ENCODE measurements at places on chromosomes 11 and 22.

DNA sequence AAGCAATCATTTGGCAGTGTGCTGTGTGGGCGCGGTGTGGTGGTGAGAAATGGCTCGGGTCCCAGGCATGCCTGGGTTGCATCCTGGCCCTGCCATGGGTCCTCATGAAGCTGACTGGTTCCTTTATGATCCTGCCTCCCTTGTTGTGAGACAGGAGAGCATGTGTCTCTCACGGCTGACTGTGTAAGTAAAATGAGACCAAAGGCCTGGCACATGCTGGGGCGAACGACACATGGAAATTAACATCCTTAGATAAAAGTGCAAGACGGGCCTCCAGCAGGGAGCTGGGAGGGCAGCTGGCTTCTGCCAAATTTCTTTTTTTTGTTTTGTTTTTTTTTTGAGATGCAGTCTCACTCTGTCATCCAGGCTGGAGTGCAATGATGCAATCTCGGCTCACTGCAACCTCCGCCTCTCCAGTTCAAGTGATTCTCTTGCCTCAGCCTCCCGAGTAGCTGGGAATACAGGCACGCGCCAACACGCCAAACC, 9.4 kb upstream of the FBLN1 start:
- DNase-seq: no peak

- DNase-seq: no peak
Measured at GRCh38 chr11:21572210-21572609, 620.7 kb upstream of the ANO5 start.

GRCh38 chr11:69918938-69919650, 99.9 kb upstream of the FGF3 start:
- peak; percentile 84 for DNase-seq

DNA sequence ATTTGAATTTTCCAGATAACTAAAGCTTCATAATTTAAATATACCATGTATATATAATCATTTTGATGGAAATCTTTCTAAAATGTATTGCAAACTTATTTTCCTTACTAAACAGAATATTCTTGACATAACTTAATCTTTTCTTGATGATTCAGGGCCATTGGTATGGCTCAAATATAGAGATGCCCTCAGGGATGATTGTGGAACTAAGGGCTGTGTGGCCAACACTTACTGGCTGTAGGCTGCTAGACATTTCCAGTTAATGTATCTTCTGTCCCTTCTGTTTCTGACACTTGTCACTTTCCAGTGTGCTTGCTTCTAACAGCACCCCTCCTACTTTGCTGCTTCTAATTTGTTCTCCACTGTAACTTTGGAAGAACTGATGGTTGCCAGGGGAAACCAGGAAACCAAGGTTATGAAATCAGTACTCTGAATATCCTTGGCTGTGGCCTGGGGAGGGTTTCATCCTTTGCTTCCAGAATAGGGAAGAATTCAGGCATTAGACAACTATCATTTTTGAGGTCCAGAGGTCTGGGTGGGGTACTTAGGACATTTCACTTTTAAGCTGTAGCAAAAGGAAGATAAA, 697.2 kb downstream of the ETS1 start:
- no peak for DNase-seq

GRCh38 chr11:17250561-17251350, 25.8 kb upstream of the NUCB2 start:
- DNase-seq: no peak

DNA sequence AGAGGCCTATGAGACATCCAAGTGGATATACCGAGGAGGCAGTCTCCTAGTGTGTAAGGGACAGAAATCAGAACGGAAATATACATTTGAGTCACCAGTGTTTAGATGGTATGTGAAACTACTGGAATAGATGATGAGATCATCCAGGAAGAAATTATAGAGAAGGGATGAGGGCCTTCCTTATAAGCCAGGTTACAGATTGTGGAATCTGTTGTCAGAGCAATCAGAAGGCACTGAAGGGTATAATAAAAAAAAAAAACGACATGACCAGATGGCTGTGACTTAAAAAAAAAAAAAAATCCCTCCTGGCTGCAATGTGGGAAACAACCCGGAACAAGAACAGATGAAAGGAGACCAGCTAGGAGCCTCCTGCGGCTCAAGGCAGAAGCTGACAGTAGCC, 2.7 kb downstream of the MAJIN start:
- DNase-seq: no peak

- peak; percentile 63 for DNase-seq
Measured at GRCh38 chr11:48055292-48056132, 75.2 kb downstream of the PTPRJ start.

DNA sequence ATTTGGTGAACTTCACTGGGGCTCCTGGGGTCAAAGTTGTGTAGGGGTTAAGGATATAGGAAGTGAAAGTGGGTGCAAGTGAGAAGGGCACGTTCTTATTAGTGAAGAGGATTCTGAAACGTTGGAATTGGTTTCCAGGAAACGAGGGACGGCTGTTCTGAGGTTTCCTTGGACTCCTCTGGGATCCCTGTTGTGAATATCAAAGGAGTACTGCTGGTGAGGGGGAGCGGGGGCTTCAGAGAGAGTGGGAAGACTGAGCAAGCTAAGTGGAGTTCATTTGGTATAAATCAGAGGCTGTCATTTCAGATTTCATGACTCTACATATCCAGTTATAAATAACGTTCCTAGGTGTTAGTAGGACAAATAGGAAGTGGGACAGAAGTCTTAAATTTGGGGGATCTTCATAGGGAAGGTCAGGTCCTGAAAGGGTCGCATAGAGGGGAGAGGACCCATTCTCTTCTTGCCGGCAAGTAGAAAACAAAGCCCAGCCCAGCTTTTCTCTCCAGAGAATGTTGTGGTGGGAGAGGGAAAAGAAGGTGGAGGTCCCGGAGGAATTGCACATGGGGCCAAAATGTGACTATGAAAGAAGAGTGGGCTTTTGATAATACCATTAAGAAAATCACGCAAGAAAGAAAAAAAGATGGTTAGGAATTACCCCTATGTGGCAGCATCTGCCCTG, 1.1 kb upstream of the NELL1 start:
- DNase-seq: no peak

DNA sequence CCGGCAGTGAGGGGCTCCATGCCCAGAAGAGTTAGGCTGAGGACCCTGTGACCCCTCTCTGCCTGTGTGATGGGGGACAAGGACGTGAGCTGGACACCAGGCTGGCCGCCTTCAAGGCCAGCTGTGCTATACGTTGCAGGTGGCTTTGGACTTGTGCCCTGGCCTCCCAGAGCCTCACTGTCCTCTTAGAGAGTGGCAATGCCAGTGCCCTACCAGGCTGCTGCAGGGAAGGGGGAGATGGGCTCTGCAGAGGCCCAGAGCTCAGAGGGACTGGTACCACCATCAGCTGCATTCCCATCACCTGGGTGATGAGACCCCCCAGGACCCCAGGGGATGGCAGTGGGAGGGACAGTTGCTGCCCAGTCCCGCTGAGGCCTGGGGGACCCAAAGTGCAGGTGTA, 90.4 kb upstream of the SHISAL1 start:
- no peak for DNase-seq

- DNase-seq: no peak
Measured at GRCh38 chr11:27444801-27445215, 27.8 kb downstream of the LGR4 start.

DNA sequence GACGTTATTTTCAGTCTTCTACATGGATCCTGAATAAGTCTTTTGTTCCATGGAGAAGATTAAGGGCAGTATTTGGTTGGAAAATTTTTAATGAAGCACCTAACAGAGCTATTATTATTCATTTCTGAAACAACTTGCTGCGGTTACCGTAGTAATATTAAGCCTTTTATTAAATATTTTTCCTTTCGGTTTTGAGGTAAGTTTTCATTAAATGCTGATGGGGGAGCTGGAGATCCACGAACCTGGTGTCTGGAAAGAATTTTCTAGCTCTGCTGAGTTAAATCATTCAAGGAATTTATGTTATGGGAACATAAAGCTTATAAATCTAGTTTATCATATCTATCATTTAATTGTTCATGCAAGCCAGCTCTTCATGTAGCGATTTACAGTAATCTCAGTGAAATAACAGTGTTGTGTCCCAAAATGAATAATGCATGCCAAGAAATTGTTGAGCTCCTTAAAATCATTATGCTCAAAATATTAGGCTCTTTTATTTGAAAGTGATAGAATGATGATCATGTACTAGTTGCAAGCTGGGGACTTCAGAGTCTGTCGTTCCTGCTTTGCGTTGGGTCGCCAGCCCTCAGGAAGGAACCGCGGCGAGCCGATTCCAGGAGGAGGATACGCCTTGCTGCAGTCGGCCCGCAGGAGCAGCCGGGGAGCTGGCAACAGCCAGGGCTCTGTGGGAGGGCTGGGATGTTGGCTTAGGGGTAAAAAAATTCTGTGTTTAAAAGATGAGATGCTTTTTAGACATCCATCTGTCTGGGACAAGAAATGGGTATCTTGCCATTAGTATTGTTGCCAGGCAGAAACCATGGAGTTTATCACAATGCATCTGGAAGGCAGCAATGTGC, 83.1 kb downstream of the TBC1D22A start:
- no peak for DNase-seq

DNA sequence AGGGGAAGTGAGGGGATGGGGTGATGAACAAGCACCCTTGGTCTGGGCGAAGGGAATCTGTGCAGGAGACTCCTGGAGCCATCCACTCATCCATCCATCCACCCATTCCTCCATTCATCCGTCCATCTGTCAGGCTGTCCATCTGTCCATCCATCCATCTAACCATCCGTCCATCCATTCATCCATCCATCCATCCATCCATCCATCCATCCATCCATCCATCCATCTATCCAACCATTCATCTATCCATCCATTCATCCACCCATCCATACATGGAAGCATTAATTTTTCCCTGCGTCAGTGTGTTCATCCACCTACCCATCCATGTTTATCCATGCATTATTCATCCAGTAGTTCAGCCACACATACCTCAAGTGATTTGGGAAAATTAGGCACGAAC, 32.0 kb downstream of the WNT11 start:
- DNase-seq: no peak

GRCh38 chr11:69702239-69702691, 1.6 kb downstream of the FGF19 start:
- no peak for DNase-seq

DNA sequence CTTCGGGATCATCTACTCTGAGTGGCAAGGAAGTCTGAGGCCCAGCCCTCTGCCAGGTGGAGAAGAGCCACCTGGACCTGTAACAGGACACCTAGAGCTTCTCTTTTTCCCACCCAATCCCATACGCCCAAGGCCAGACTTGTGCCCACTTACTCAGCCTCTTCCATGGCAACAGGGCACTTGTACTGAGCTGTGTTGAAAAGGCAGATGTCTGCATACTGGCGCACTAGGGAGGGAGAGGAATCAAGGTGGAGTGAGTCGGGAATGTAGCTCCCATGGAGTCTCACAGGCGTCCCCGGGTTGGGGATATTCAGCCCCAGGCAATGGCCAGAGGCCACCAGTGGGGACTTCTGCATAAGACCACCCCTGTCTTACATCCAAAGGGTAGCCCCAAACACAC, 36.1 kb downstream of the TPBGL start:
- DNase-seq: no peak

DNA sequence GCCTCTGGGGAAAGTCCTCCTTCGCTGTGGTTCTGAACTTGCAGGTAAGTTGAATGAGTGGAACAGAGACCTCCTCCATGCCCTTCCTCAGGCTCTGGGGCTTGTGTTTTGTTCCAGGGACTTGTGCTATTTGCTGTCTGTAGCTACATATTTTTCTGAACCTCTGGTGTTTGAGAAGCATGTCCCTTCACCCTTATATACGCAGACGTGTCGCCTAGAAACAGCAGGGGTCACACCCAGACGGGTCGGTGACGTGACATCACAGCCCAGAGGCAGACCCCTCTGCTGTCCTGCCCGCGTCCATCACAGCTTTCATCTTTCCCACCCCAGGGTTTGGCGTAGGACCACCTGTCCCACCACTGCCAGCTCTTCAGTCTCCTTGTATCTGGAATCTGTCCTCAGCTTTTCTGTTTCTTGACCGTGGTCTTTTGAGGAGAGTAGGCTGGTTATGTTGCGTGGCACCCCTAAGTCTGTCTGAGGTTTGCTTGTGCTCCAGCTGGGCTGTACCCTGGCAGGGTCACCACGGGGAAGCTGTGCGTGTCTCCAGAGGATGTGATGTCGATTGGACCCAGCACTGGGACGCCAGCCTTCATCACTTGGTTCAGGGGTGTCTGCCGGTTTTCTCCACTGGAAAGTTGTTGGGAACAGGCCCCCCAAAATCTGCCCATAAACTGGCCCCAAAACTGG, 13.4 kb upstream of the MUC5B start:
- no peak for DNase-seq

GRCh38 chr11:96393753-96394348, 4.0 kb downstream of the JRKL start:
- DNase-seq: no peak

DNA sequence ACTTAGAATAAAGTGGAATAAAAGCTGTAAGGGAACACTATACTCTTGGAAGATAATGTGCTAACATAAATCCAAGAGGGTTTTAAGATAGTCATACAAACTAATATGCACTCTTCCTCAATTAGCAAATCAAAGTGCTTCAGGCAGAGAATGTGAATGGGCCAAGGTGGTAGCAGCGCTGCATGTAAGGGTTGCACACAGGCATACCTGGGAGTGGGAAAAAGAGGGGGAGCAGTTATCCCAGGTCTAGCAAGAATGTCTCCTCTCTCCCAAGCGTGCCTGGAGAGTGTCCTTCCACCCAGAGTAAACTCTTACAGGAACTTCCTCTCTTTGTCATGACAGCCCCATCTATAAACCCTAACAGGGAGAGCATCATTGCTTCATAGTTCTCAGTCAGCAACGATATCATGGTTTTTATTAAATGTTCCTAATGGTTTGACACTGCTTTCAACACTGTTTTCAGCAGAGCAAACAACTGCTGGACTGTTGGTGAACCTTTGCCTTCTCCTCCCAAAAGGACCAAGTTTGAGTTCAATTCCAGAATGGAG, 61.6 kb downstream of the SYTL2 start:
- no peak for DNase-seq

DNA sequence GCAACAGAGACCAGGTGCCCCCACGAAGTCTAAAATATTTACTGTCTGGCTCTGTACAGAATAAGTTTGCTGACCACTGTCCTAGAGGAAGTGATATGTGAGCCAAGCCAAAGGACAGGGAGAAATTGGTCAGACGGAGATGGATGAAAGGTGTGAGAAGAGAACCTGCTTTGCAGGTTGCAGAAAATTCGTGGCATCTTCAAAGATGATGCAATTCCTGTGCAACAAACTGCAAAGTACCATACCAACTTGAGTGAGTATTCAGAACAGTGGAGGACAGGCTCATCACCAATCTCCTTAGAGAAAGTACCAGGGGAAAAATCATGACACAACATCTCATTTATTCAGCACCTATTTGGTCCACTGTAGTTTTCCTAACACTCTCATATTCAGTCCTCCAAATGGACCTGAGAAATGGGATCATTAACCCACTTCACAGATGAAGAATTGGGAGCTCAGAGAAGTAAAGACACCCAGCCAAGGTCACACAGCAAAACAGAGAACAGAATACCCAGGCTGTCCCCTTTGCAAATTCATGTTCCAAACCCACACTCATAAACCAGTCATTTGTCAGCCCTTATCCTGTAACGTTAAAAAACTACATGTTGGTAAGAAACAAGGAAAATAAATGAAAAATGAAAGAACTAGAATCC, 536.8 kb downstream of the MIAT start:
- no peak for DNase-seq

GRCh38 chr22:27801616-27802345, at the start of gene MN1:
Gene MN1, minus strand, starts transcription at chr22:27801756. Its CDS starts 1,213 bp downstream, at chr22:27800543.
- DNase-seq: peak; percentile 47

Data from stimulated activated naive CD8-positive, alpha-beta T cell treated with anti-CD3 and anti-CD28 coated beads, Interleukin-15, Interleukin-2, amounts not matched to agents 100 U/mL and 50 U/mL, for 24 hours (primary cell).